CD4-positive, alpha-beta T cell (primary cell): ENCODE measurements at places on chromosomes 6 and 20.

GRCh38 chr6:169956580-169956979 is 205.2 kb downstream of the ERMARD start:
- no peak for DNase-seq

- no peak for DNase-seq
Observed at GRCh38 chr6:34508425-34508824, 42.5 kb downstream of the PACSIN1 start.

DNA sequence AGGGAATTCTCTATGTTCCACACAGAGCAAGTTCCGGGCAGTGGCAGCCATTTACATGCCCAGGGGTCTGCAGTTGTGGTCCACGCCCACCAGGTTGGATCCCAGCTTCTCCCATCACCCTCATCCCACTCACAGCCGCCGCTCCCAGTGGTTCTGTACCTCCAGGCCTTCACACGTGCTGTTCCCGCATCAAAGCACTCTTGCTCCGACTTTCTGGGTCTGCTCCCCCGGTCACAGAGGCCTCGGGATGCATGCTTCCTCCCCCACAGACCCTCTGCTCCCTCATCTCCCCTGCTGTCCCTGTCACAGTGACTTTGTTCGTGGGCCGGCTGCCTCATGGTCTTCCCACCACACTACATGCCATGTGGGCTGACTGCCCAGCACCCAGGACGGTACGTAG is 332.5 kb downstream of the TAF4 start:
- DNase-seq = no peak

DNA sequence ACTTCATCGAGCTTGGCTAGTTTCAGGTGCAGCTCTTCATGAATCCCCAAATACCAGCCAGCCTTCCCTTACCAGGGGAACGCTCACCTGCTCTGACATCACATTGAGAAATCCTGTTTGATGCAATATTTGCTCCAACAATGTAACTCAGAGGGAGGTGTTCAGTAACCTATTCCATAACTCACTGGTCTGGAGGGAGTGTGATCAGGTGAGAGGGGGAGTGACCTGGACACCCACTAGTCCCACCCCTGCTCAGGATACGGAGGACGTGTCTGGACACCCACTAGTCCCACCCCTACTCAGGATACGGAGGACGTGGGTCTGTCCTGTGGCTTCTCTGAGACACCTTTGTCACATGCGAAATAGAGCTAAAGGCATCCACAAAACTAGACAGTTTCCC is 70.3 kb downstream of the HUS1B start:
- no peak for DNase-seq

DNA sequence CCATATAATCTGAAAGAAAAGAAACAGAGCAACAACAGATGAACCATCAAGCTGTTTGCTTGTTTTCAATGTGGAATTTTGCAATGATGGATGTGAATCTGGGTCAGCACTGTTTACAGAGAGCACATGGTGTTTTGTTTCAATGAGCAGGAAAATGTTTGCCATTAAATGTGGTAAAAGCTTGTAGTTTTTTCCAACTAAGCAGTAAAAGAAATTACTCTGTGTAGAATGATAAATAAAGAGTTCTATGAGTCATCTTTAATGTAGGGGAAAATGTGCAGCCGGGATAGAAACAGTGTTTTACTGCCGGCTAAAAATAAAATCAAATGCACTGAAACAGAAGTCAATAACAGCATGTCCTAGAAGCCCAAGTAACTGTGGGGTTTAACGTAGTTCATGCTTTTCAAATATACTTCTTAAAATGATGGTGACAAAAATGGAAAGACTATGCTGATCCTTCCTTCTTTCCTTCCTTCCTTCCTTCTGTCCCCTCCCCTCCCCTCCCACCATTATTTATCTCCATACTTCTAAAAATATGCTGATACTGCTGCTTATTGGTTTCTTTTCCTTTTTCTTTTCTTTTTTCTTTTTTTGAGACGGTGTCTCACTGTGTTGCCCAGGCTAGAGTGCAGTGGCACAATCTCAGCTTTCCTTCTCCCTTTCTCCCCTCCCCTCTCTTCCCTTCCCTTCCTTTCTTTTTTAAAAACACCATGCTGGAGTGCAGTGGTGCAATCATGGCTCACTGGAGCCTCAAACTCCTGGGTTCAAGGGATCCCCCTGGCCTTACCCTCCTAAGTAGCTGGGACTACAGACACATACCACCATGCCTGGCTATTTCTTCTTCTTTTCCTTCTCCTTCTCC is 6.3 kb upstream of the NAA20 start:
- DNase-seq = no peak

DNA sequence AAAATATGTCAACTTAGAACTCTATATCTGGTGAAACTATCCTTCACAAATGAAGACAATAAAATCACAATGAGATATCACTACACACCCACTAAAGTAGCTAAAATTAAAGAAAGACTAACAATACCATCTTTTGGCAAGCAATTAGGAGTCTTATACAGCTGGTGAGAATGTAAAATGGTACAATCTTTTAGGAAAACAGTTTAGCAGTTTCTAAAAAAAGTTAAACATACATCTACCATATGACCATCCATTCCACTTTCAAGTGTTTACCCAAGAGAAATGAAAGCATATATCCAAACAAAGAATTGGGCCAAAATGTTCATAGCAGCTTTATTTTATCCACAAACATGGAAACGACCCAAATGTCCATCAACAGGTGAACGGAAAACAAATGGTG is 13.8 kb upstream of the EEF1A1 start:
- DNase-seq = no peak

GRCh38 chr6:56096946-56097621 is 150.3 kb downstream of the COL21A1 start:
- no peak for DNase-seq

DNA sequence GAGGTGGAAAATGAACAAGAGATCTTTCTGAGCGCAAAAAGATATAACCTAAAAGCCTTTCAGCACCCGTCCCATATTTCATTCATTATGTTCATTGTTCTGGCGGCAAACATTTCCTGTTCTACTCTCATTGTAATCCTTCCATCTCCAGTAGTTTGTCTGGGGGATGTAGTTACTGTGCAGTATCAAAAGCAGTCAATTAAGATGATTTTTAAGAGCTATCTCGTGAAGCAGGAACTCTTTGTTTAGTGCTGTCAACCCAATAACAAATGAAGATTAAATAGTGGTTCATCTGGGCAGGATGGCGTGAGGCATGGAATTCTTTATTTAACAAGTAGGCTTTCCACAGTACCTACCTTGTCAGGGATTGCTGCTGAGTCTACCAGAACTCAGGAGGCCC is 876.7 kb downstream of the HACE1 start:
- DNase-seq = no peak

GRCh38 chr20:21685981-21686380 is 19.5 kb upstream of the PAX1 start:
- no peak for DNase-seq

GRCh38 chr6:150204705-150205472 is 62.0 kb downstream of the PPP1R14C start:
- DNase-seq = no peak

- DNase-seq = no peak
Observed at GRCh38 chr20:20095114-20095872, 43.0 kb downstream of the CFAP61 start.
